ENCODE measurements at places on chromosomes 2 and 18.

- DNase-seq: no peak
Observed at GRCh38 chr2:151843691-151844061, 15.5 kb upstream of the ARL5A start.

DNA sequence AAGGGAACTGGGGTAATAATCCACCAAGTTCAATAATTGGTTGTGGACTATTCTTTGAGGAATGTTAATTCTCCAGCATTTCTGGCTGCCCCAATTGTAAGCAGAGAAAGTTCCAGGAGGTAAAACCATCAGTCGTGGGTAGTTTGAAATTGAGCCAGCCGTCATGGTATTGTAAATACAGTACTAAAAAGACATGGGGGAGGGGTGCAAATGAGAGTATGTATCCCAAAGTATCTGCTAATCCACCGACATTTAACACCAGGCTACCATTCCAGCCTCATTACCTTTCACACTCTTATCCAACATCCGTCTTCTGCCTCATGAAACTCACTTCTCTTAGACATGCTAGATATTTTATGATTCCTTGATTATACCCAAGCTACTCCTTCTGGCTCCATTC, 507.9 kb downstream of the ERBB4 start:
- DNase-seq: no peak

- DNase-seq: no peak
Observed at GRCh38 chr2:233428008-233428407, 73.7 kb downstream of the DGKD start.

GRCh38 chr2:233084488-233084887, 24.3 kb downstream of the INPP5D start:
- no peak for DNase-seq

DNA sequence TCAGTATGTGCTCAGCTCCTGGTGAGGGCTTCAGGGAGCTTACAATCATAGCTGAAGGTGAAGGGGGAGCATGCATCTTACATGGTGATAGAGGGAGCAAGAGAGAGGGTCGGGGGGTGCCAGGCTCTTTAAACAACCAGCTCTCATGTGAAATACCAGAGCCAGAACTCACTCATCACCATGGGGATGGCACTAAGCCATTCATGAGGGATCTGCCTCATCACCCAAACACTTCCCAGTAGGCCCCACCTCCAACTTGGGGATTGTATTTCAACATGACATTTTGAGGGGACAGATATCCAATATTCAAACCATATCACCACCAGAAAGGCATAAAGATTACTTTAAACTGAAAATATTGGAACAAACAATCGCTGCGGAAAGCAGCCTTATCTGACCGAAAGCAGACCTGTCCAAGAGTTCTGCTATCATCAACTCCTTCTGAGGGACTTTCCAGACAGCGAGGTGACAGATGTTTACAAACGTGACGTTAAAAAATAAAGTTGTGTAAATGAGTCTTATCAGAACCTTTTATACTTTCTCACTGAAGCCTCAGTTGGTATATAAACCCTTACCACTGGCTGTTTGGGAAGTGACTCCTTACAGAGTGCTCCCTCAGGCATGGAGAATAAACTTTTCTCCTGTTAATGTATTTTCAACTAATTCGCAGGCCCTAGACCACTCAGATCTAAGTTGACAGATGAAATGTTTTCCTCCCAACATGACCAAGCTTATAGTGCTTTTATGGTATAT, 35.5 kb upstream of the PTH2R start:
- no peak for DNase-seq

DNA sequence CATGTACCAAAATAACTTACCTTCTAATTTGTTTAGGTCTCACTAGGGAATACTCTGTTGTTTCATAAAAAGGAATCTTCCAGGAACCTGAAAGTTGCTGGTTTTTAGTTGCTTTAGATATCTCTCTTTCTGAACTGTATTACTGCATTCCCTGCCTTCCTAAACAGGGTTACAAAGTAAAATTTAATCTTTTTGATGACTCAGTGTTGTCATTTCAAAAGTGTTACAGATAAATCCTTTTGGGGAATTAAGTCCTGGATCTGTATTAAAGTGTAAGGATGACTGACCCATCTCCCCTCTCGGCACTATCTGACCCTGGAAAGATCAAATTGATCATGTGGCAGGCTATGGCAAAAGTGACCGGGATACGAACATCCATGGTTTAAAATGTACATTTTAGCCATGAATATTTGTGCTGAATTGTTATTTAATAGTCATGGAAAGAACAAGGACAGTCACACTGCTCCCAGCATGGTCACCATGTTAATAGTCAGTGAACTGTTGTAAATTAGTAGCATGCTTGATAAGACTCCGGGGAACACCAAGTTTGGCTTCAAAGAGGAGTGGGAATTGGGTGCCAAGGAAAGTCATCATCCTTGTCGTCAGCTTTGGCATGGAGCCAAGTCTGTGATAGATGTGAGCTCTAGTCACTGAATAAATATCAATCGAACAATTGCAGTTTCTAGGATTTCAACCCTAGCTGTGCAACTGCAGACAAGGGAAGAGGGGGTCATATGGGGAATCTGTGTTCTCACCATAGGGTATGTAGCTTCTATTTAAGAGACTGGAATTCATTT, 4.2 kb downstream of the PLEKHA3 start:
- DNase-seq: no peak

DNA sequence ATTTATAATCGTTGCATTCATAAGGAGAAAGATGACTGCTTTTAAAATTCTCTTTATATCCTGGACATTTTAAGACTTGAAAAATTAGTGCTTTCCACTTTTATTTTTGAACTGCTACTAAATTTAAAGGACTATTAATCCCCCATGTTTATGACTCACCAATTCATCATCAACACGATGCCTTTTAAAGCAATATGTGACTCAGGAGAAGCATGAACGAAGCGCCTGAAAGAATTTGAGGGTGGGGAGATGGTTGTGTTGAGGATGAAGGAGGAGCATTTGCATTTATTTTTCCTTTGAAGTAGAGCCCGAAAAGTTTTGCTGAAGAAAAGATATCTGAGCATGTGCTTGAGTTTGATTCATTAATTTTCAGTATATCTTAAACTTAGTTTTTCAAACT, 192.2 kb upstream of the LRRTM1 start:
- no peak for DNase-seq

DNA sequence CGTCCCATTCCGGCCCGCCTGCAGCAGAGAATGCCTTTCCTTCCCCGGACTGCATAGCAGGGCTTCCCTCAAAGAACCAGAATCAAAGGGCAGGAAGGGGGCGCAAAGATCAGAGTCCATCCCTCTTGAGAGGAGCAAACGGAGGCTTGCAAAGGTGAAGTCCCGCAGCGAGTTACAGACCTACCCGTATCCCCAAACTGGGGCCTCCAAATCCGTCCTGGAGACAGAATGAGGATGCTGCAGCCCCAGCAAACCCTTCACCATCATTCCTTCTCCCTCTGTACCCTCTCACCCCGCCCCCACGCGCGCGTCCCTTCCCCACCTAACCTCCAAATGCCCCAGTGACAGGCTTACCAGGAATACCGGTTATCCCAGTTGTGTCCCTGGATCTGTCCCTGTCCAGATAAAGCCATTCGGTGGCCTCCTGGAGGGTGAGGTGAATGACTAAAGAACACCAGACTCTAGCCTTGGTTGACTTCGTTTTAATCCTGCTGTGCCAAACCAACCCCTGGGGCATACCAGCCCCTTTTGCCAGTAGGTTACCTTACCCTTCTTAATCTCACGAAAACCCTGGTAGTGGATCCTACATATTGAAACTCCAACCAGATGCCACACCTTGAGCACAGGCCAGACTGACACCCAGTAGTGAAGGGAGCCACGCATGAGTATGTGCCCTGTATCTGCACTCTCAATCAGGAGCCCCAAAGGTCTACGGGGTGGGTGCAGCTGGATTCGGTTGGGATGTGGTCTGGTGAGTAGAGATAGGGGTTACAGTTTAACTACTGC, 961 bp upstream of the SLC40A1 start:
- no peak for DNase-seq

GRCh38 chr2:206968134-206969086, 29.1 kb downstream of the CPO start:
- DNase-seq: no peak

DNA sequence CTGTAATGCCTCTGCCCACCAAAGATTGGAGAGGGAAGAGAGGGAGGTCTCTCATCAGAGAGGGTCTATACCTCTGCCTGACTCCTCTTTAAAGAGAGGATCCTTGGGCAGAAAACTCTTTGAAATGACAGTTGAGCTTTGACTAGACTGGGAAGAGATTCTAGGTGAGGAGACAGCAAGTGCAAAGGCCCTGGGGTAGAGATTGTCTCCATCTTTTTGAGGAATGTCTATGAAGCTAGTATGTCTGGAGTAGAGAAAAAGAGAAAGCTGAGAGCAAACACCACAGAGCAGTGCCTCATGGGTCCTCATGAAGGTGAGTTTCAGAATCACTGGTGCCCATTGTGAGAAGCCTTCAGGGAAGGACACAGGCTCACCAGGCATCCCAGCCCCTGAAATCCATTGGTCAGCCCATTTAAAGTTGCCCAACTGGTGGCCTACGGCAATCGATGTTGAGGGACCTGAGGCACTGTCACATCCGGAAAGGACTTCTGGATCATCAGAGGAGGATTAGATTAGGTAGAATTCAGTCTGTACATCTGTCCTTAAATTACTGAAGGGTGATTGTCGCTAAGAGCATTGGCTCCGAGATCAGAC, 31.5 kb downstream of the LBH start:
- DNase-seq: no peak

DNA sequence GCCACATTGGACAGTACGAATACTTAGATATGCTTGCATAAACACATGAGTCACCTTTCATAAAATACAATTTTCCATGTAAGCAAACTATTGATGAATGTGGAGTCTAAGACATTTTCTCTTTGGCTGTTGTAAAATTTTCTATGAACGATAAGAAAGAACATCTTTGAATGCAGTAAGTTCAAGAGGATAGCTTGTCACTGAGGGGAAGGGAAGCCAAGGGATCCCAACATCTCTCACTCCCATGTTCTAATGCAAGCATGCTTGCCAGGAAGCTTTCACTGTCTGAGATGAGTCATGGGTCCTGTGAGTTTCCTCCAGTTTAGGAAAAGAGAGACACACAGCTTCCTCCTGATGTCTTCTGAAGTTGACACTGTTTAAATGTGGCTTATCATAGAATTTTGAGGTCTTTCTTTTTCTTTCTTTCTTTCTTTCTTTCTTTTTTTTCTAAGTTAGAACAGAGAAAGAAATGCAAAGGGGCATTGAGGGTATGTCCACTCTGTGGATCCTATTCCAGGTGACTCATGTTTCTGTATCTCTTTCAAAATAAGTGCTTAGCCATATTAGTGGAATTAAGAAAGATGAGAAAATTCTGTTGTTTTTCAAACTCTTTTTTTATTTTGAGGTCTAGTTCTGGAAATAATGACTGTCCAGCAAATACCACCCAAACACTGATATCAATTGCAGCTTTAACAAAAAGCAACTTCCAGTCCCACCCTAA, 146.6 kb downstream of the RDH14 start:
- DNase-seq: no peak

GRCh38 chr18:79529296-79529695, 133.6 kb downstream of the NFATC1 start:
- no peak for DNase-seq

DNA sequence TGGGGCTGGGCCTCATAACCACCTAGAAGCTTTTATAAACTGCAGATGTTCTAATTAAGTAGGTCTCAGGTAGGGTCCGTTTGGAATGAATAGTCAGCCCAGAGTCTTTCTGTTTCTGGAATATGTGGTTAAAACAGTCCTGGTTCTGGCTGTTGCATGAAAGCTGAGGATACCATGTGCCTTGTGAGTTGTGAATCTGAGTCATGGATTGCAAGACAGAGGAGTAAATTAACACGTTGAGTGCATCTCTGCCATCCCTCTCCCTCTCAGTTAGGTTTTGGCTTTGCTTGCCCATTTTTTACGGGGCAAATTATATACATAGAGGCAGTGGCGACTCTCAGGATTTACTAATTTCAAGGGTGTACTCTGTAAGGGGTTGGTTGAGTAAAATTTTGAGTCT, 59.1 kb downstream of the NCK2 start:
- no peak for DNase-seq

DNA sequence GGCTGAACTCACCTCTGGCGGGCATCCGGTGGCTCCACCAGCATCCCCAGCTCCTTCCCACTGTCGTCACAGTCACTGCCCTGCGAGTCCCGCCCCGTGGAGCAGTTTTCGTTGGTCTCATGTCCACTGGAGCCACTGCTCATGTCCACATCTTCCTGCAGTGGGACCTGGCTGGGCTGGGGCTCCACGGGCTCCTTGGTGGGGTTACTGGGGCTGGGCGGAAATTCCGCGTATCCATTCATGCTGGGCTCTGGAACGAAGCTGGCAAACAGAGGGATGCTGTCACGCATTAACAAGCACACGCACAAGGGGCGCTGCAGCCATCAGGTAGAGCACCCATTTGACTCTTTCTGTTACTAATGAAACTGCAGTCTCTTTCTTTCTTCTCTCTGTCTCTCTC, 10.7 kb downstream of the PER2 start:
- DNase-seq: no peak

- no peak for DNase-seq
Observed at GRCh38 chr2:174038462-174038861, 73.3 kb upstream of the SP3 start.

DNA sequence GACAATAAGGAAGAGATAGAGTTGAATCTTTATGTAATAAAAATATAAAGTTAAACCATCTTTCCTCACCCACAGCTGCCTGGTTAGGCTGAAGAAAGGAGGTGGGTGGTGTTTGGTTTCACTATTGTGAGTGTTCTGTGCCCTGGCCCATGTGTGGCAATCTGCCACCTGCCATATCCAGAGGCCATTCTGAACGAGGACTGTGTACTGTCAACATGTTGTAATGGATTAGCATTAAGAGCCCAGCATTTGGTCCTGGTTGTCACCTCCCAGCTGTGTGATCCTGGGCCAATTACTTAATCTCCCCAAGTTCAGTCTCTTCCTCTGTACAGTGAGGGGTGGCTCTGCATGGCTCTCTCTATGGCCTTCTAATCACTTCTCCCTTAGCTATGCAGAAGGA, 118.2 kb upstream of the SEC11C start:
- no peak for DNase-seq

DNA sequence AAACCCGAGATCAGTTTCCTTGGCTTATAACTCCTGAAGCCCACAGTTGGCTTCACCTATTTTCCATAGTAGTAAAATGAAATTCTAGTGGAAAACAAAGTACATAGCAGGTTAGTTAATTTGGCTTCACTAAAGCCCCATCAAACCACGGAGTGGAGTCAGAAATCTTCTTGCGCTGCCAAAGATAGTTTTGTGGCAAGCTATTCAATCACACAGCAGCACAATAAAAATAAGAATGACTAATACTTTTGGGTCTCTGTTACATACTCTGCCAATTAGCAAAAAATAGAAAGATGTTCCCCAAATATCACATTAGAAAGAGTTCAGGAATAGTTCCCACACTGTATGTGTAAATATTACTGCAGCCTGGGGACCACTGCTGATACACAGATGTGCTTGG, 175.2 kb upstream of the NOL4 start:
- DNase-seq: no peak

DNA sequence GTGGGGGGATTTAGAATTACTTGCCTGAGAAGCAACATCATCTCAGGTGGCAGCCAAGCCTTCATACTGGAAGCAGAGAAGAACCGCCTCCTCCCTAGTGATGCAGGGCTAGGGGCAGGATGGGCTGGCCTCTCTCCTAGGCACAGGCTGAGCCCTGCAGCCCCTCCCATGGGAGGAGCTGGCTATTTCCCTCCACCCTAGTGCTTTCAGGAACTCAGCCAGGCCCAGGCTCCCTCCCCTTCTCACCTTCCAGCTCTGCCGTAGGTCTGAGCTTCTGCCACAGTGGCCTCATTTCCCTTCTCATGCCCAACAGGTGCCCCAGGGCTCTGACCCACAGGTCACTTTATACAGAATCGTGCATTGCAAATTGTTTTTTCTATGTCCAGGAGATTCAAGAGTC, 31.0 kb downstream of the CENPA start:
- no peak for DNase-seq
